ENCODE measurements at places on chromosomes 1 and 21.

GRCh38 chr1:84569216-84569615 lies 5.0 kb downstream of the CTBS start:
- DNase-seq = no peak

DNA sequence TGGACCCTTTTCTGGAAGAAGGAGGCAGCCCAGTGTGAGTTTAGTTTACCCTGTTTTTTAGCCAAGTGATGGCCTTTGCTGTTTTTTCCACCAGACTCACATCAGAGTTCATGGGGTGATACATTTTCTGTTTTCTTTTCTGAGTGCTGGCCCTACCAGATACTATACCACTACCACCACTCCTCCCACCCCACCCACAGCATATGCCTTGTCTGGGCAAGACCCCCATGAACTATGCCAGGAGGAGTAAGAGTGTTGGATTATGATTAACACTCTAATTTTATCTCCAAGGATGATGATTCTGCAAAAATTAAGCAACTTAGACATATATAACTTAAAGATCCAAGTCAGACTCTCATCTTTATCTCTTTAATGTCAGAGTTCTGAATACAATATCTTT lies 26.1 kb downstream of the FABP3 start:
- no peak for DNase-seq

- peak; percentile 69 for DNase-seq
Observed at GRCh38 chr1:1540090-1540817, at the start of gene TMEM240. TMEM240 (minus strand) TSS chr1:1540624; CDS start chr1:1540346, 278 bp downstream.

- no peak for DNase-seq
Observed at GRCh38 chr1:241869022-241869421, 21.0 kb downstream of the EXO1 start.

DNA sequence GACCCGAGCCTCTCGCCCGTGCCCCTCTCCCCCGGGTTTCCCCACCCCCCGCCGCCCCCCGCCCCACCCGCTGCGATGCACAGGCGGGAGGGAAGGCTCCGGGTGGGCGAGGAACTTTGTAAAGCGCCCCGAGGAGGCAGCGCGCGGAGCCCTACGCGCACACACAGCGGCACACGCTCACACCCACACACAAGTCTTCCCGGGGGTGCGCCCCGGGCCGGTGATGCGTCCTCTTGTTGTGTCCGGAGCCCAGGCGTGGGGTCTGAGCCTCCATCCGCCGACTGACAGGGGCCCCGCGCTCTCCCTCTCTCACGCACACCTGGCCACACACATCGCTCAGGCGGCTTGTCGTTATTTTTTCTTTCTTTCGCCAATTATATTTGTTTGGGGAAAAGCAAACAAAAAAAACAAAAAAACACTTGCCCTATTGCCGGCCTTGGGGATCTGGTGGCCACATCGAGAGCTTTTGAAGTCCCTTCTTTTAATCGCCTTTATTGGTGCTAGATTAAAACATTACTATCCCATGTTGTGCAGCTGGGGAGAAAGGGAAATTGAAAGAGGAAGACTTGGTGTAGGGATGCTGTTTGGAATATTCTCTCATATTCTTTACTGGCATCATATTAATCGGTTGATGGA lies 770 bp downstream of the NTNG1 start:
- no peak for DNase-seq

GRCh38 chr1:216175714-216176113 lies 247.5 kb downstream of the USH2A start:
- DNase-seq = no peak

DNA sequence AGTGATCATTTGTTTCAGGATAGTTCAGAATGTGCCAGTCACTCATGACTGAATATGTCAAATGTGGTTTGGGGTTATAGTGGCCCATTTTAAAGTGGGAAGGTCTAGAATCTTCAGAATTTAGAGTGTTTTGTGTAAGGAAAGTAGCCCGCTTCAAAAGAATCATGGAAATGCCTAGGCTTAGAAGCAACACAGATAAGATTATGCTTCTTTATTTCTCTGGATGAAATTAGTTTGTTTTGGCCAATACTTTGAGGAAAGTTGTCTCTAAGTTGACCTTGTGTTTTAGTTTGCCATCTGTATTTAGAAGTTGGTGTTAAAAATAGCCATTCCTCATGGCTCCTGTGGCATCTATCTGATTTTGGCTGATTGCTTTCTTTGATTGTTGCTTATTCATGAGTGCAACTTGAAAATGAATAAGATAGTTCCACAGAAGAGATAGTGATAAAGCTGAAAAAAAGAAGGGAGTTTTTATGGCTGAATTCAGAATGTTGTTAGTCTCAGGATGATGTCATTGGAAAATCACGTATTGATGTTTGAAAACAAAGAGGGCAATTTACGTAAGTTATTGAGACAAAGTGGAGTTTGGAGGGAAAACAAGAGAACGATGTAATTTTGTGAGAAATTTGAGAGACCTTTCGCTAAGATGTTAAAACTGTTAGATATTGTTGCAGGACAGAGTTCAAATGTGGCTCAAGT lies 71.9 kb downstream of the PLA2G4A start:
- no peak for DNase-seq

DNA sequence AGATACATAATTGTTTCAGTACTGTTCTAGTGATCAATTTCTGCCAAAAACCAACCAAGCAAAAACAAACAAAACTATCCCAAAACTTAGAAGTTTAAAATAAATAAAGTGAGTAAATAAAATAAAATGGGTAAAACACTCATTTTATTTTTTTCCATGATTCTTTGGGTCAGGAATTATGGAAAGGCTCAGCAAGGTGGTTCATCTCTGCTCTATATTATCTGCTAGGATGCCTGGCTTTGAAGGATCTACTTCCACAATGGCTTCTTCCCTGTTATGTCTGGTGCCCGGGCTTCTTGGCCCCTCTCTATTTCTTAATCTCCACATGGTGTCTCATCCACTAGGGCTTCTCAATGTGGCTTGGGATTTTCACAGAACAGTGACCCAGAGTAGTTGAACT lies 29.1 kb upstream of the ADAMTS1 start:
- DNase-seq = no peak

- no peak for DNase-seq
Observed at GRCh38 chr21:42523211-42523610, 9.6 kb downstream of the SLC37A1 start.

DNA sequence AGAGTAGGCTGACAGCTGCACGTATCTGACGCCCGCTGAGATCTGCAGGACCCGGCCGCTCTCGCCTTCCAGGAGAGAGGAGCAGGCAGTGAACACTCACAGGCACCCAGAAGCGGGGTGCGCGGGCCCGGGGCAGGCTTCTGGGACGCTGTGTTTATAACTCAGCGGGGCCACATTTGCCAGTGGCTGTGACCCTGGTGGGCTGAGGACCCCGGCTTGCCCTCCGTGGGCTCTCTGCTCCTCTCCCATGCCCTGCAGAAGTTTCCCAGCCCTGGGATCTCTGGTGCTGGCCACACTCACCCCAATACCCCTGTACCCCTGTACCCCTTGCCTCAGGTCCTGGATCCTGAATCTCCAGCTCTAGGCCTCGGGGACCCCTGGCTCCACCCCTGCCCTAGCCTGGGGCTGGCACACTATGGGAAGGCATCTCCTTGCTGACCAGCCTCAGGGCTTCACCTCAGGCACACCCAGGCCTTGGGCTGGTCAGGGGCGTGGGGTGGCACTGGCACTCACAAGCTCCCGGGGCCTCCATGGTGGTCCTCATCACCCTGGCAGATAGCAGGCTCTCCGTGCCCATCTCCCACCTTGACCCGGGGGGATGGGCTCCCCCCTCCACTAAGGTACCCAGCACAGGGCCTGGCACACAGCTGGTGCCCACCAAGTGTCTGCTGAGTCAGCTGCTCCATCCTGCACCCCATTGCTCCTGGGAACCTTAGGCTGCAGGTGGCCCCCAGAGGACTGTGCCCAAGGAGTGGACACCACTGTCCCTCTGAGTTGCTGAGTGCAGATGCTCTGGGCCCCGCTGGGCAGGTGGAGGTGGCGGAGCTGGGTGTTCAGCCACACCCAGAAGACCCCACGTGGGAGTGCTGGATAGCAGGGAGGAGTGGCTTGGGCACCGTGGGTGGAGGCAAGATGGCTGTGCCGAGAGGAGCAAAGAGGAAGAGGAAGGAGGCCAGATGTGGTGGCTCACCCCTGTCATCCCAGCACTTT lies 32.4 kb downstream of the MORN1 start:
- no peak for DNase-seq

DNA sequence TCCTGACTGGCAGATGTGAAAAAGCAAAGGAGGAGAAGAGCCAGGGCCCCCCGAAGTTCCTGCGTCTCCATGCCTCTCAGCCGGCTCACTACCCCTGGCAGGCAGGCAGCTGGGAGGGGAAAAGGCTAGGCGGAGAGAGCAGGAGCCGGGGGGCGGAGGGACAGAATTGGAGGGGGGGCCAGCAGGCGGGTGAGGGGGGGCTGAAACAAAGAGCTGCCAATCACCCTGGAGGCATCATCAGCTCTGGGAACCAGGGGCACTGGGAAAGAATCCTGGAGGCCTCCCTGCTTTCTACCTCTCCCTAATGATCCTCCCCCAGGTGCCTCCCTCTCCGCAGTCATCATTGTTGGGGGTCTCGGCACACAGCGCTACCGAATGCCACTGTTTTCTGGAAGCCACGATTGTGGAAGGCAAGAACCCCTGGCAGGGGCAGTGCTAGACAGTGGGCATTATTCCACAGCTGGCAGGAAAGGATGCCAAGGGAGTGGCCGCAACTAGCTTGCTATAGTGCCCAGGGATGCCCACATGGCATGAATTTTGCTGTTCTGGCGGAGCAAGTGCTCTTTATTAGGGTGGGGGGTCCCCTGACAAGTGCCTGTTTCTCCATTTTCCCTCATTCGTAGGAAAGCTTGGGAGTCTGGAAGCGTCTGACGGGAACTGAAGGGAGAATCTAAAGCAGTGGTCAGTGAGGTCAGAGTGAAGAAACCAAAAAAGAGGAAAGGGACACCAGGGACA lies at the start of gene THBS3:
THBS3 (minus strand) TSS at position 92 of the 735 bp plus-strand sequence; CDS start at position 71, 21 bp downstream.
- DNase-seq = no peak

- DNase-seq = no peak
Observed at GRCh38 chr1:228430243-228430642, 13.6 kb upstream of the TRIM17 start.

GRCh38 chr1:231313661-231314060 lies 24.0 kb downstream of the EXOC8 start:
- DNase-seq = no peak

- DNase-seq = peak; percentile 20
Observed at GRCh38 chr1:154198756-154199562, 7.1 kb upstream of the TPM3 start.

GRCh38 chr1:37047542-37047941 lies 13.2 kb upstream of the GRIK3 start:
- DNase-seq = no peak

DNA sequence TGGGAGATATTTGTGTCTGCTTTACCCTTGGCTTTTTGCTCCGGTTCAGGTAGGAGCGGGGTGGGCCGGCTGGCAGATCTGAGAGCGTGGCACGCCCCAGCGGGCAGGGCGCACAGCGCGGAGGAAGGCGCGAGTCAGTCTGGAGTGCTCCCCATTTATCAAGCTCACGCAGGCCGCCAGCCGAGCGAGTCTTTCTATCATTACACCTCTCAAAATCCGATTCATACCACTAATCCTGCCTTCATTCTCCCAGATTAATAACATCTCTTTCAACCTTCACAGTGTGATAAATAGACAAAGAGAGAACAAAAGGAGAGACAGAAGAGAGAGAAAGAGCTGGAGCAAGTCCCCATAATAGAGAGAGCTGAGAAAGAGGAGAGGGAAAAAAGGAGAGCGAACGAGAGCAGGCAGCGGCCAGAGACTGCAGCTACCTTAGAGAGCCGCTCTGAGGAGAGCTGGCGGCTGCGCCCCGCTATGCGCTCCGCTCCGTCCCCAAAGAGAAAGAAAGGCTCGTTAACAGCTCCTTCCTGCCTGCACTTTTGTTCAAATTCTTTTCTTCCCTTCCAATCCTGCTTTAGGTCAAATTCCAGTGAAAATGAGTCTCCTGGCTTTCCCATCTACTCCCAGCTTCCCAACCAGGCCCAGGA lies 48.0 kb downstream of the DMAP1 start:
- peak; percentile 52 for DNase-seq

DNA sequence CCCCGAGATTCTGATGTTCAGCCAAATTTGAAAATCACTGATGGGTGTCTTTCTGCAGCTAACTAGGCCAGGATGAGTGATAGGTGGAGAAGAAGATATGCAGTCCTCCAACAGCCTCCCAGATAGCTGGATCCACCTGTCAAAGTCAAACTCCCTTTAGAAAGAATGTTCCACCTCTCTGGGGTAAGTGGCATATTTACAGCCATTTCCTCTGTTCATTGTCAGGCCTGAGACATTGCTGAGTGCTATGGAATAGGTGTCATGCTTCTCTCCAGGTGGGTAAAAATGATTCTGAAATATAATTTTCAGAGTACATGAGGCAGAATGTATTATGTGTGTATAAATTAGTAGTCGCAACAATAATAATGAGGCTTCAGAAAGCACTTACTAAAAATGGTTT lies 316.8 kb downstream of the TTLL7 start:
- no peak for DNase-seq

GRCh38 chr1:219568733-219569132 lies 44.2 kb downstream of the ZC3H11B start:
- DNase-seq = no peak

GRCh38 chr1:29800522-29800956 lies 564.2 kb downstream of the PTPRU start:
- DNase-seq = no peak

GRCh38 chr1:6491480-6491962 lies at the start of gene PLEKHG5:
PLEKHG5 (minus strand) TSS chr1:6491667; CDS start chr1:6477571, 14,096 bp downstream.
- no peak for DNase-seq

DNA sequence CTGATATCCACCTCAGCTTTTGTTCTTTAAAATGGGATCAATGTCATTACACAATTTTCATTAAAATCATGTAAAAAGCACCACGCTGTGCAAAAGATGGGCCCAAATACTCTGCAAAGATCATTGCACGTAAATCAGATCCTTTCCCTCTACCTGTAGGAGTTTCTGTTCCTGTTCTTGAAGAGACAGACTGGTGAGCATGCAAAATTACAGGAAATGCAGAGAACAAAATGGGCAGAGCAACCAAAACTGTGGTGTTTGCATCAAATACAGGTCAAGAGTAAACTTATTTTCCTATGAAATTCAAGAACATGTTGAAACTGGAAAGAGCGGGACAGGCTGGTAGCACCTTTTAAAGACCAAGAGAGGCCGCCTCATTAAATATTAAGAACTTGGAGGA lies 294.9 kb upstream of the ADGRL2 start:
- no peak for DNase-seq

DNA sequence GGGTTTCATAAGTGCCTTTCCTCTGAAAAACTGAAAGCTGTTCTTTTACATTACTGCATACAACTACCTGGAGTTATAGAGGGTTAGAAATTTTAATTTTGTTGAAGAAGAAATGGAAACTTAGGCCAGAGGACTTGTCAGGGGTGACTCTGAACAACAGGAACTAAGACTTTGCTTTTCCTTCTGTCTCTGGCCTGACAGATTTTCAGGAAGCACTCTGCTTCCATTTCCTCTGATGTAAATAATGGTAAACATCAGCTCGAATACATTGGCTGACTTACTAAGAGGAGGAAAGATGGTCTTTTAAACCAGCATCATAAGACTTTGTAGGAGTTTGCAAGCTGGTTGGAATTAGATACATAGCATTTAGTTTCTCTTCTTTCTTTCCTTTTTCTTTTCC lies 27.1 kb upstream of the PLEKHM2 start:
- DNase-seq = no peak

GRCh38 chr1:180175806-180176205 lies 21.1 kb downstream of the QSOX1 start:
- no peak for DNase-seq

GRCh38 chr1:56576880-56577405 lies 2.4 kb downstream of the PLPP3 start:
- DNase-seq = no peak

All from left colon (tissue), 2 donors.